ENCODE measurements at places on chromosomes 1 and 21.

GRCh38 chr1:158150523-158150922 lies 30.2 kb upstream of the CD1D start:
- DNase-seq = no peak

DNA sequence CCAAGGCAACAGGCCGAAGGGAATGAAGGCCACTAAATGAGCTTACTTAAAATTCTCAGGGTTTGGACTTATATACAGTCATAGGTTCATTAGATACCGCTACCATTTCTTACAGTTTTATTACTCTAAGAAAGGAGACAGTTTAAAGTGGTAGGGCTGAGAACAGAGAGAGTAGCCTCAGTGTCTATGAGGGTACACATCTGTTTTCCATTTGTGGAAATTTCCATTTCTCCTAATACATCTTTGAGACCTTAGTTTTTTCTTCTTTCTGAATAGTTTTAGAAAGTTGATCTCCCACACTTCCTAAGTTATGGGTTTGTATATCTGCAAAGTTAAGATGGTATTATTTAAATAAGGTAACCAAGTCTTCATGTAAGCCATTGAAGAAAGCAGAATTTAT lies 1279.1 kb downstream of the NCAM2 start:
- DNase-seq = no peak

DNA sequence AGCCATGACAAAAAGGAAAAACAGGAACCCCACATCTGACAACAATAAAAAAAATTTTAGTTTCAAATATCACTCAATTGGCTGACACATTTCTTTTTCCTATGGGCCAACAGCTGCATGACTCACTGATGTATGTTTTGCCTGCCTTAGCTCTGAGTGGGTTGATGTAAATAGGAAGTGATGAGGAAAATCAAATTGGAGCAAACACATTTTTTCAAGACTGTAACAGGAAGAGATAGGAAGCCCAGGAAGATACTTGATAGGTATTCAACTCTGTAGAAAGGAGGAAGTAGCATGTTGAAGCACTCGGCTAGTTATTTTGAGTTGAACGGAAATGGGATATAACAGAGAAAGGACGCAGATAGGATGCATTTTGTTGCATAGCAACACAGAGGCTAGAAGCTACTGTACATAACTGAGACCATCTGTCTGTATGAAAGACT lies 168.0 kb upstream of the NR5A2 start:
- no peak for DNase-seq

GRCh38 chr1:161115132-161115711 lies 2.6 kb downstream of the PFDN2 start:
- DNase-seq = no peak

- no peak for DNase-seq
Observed at GRCh38 chr1:44684525-44684924, 10.0 kb downstream of the ARMH1 start.

DNA sequence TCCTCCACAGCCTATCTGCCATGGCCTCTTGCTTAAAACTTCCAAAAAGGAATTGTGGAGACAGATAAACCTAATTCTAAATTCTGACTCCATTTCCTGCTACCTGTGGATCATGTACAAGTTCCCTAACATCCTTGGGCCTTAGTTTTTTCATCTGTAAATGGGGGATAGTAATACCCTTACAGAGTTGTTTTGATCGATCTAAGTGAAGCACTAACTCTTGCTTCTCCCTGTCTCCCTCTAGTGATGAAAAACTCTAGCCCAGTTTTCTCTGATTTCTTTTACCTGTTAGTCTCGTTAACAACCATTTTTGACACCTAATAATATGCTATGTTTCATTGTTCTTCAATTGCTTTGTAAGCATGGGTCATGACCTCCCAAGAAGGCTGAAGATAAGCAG lies 65.9 kb downstream of the TM2D1 start:
- DNase-seq = no peak

- DNase-seq = no peak
Observed at GRCh38 chr1:9453375-9453774, 85.9 kb upstream of the SLC25A33 start.

DNA sequence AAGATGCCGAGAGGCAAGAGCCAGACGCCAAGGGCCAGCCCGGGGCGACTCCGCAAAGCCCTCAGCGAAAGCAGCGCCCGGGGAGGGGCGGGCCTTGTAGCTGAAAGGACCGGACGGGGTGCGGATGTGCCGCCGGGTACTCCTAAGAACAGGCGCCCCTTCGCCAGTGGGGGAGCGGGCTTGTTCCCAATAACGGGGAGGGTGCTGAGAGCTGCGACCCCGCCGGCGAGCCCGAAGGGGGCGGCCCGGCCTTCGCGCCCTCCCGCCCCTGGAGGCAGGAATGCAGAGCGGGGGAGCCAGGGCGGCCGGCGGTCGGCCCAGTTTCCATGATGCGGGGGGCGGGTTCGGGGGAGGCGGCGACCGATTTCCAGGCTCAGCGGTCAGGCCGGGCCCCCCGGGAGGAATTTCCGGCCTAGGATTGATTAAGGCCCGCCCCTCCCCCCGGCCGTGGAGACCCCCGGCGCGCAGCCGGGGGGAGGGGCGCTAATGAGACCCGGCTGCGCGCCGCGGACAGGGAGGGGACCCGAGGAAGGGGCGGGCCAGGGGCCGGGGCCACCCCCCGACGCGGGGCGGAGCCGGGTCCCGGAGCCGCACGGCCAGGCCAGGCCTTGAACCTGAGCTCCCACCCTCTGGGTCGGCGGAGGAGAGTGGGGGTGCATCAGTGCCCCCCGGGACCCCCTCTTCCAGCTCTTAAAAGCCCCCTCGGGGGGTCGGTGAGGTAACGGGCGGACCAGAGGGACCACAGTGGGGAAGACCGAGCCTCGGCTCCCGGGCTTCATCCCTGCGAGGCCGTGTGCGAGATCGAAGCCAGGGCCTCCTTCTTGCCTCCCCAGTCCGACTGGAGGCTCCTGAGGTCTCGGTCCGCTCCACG lies 898 bp upstream of the TMEM200B start:
- no peak for DNase-seq

GRCh38 chr21:39843483-39843882 lies 23.8 kb upstream of the PCP4 start:
- DNase-seq = no peak

DNA sequence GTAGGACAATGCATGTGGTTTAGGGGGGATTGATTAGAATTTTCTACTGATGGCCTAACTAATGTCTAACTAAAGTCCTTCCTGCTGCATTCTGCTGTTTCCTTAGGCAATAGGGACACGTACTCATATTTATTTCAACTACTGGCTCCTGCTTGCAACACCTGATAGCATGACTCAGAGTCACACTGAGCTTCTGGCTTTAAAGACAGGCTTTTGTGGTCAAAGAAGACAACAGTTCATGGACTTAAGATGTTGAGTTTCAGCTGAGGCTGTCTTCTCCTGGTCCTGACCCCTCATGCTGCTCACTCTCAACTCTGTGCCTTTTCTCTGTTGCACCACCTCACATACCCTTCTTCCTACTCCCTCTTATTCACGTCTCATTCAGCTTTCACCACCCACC lies 29.1 kb upstream of the TRABD2B start:
- DNase-seq = no peak

DNA sequence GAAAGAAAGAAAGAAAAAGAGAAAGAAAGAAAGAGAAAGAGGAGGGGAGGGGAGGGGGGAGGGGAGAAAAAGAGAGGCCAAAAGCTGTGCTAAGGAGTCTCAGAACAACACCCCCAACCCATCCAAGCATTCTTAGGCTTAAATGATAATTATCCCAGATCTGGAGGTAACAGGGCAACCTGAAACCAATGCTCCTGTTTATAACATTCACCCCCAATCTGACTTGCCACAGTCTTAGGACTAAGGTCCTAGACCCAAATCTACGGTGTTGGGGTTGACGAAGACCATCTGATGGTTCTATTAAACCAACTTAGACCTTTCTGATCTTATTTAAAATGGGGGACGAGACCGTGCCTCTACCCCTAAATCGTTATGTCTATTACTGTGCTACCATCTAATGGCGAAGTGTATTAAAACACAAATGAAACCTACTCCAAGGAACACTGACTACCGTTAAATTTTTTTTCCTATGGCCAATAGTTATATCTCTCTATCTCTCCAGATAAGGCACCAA lies 119.3 kb upstream of the CDC42BPA start:
- no peak for DNase-seq

GRCh38 chr1:226404063-226404903 lies 3.6 kb downstream of the PARP1 start:
- DNase-seq = no peak

DNA sequence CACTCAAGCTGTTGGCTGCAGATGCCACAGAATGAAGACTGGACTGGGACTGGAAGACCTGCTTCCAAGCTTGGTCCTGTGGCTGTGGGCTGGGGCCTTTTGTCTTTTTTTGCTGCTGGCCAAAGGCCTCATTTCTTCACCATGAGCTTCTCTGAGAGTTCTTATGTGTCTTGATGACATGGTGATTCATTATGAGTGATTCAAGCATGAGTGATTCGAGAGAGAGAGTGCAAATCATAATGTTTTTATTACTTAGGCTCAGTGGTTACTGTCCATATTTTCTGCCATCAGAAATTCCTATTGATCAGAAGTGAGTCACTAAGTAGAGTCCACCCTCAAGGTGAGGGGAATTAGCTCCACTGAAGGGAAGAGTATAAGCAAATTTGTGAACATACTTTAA lies 94.0 kb downstream of the PCP4 start:
- no peak for DNase-seq

GRCh38 chr1:35557118-35557610 lies at the start of gene KIAA0319L:
TSS of gene KIAA0319L (minus strand) at chr1:35557403. CDS start at chr1:35554491, 2,912 bp downstream.
- peak; percentile 97 for DNase-seq

- DNase-seq = no peak
Observed at GRCh38 chr1:228955691-228956090, 220.4 kb downstream of the RHOU start.

- no peak for DNase-seq
Observed at GRCh38 chr1:42774928-42775526, 8.0 kb downstream of the C1orf50 start.

DNA sequence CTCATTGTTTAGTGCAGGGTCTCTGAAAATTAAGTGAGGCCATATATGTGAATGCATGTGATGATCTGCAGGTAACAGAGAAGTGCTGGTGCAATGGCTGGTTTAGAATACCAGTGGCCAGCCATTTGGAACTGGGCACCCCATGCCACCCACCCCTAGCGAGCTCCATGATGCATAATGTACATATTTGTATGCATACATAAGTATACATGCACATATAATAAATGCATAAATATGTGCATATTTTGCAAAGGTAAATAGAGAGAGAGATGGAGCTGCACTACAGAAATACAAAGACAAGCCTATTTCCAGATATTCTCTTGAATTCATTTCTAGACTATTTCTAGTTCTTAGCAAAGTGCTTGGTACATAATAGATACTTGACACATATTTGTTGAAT lies 68.5 kb upstream of the IGSF21 start:
- no peak for DNase-seq

GRCh38 chr21:31772674-31773555 lies 41.0 kb upstream of the SCAF4 start:
- no peak for DNase-seq

GRCh38 chr1:41454406-41454805 lies 30.1 kb downstream of the EDN2 start:
- DNase-seq = peak; percentile 67

DNA sequence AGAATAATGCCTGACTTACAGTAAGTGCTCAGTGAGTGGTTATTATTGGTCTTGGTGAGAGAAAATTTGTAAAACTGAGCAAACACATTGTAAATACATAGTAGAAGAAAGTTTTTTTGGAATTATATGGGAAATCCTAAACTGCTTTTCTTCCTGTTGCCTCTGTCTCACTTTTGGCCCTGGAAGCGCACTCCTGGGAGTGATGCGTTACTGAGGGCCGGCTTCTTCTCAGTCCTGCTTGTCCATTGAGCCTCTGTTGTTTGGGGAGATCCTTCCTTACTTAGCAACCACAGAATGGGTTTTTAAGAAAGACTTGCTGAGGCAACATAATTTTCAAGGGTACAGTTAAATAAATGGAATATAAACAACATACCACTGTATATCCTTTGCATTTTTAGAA lies 166.0 kb downstream of the EDEM3 start:
- no peak for DNase-seq

DNA sequence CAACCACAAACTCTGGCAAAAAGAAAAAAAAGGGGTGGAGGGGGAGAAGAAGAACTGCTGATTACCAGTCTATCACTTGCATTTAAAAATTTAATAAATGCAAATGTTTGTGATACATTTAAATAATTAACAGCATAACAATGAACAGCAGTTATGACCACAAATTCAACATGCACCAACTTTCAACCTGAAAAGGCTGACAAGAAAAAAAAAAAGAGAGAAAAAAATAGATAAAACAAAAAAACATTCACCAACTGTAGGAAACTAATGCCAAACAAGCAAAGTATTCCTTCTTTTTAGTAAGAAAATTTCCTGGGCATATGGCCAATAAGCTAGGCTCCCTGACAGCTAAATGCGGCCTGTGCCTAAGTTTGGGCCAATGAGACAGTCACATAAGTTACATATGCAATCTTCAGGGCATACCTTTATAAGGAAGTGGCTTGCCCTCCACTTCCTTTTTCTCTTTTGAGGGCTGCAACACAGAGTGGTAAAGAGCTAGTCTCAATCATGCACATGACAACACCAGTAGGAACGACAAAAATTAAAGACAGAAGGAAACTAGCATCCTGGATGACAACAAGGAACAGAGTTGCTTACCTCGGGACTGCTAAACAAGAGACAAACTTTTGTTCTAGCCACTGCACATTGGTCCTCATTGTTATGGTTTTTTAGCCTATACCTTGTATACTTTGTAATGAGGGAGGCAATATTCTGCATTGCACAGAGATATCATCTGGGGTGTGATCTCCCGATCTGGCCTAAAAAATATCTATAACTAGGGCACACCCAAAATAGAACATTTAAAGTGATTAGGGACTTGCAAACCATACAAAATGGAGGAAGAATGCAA lies 24.2 kb upstream of the PHTF1 start:
- no peak for DNase-seq

DNA sequence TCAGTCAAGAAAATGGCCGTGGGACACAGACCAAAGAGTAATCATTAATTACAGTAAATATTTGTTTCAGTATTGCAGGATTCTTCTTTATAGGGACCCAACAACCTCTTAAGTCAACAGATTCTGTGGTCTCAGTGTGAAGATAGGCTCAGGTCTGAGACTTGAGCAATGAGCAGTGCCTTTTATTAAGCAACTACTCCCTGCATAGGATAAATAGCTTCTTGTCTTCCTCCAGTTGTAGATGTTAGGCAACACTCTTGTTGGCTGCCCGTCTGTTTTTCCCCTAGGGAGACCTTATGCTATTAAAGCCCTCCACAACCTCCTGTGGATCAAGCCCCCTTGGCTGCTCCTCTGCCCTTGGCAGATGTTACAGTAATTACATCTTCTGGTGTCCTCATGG lies 1.8 kb upstream of the OMA1 start:
- DNase-seq = no peak

Measured in nucleus accumbens (tissue), 56 donors.